ENCODE measurements at places on chromosomes 16 and 17. TPM values are rescaled to one million over a fixed set of nuclear protein-coding genes. Genes with fewer than 3 reads are reported as not detected.

DNA sequence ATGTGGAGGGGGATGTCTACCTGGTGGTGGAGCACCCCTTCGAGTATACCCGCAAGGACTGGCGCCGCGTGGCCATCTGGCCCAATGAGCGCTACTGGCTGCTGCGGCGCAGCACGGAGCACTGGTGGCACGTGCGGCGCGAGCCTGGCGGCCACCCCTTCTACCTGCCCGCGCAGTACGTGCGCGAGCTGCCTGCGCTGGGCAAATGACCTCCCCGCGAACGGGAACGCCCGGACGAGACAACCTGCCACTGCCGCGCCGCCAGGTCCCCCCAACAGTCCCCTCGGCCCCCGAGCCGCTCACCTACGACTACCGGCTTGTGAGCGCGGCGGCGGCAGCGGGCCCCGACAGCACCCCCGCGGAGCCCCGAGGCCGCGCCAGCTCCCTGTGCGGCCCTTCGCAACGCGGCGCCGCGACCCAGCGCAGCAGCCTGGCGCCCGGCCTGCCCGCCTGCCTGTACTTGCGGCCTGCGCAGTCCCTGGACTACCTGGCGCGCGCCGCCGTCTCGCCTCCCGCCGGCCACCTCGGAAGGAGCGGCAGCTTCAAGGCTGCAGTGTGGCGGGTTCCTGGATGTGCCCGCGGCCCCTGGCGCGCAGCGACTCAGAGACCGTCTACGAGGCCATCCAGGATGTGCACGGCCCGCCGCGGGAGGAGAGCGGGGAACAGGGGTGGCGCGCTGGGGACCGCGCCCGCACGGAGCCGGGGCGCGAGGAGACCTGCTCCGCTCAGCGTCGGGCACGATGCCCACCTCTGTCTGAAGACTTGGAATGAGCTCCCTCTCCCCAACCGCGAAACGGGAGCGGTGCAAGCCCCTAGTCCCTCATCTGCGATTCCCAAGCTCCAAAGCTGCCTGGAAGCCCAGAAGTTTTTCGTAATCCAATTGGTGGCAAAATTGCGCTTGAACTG, 48.7 kb upstream of the AMZ2 start:
- DNase-seq, result no peak

DNA sequence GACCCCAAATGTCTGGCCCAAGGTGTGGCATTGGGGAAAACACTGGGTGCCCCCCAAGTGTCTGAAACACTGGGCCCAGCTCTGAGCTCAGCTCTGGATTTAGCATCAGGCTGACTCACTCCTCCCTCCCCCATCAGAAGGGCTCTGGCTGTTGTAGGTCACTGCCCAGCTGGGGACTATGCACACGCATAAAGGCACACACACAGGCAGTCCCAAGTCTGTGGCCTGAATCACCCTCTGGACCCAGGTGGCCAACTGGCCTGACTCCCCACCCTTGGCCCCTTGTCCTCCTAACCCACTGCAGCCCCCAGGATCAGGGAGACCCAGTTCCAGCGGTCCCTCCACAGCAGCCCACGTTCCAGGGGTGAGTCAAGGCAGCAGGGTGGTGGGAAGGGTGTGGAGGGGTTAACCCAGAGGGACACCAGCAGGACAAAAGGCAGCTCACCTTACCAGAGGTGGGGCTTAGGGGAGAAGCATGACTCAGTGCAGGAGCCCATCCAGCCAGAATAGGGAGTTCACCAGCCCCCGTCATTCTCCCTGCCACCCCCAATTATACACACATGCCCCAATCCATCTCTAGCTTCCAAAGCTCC, 47.0 kb downstream of the MYO18A start:
- DNase-seq, result no peak

The TEX14 gene
- 0.33 TPM for total RNA-seq

DNA sequence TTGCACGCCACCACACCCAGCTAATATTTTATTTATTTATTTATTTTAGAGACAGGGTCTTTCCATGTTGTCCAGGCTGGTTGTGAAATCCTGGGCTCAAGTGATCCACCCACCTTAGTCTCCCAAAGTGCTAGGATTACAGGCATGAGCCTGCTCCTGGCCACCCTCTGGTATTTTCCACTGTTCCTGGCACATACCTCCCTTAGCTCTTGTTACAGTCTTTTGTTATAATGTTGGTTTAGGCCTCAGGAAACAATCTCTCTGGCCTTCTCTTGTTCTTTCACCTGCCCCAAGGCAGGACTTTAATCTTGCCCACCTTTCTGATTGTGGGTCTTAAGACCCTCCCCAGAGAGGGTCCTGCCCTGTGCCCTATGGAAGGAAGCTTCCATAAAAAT, 3.6 kb upstream of the CYTH1 start:
- no peak for DNase-seq

The DCXR gene
- total RNA-seq, result 71.2 TPM

- no peak for DNase-seq
Observed at GRCh38 chr16:66416136-66416535, 11.0 kb upstream of the BEAN1 start.

The GRAP gene
- 41.9 TPM for total RNA-seq

- DNase-seq, result no peak
Observed at GRCh38 chr16:31536804-31537361, 9.2 kb downstream of the AHSP start.

DNA sequence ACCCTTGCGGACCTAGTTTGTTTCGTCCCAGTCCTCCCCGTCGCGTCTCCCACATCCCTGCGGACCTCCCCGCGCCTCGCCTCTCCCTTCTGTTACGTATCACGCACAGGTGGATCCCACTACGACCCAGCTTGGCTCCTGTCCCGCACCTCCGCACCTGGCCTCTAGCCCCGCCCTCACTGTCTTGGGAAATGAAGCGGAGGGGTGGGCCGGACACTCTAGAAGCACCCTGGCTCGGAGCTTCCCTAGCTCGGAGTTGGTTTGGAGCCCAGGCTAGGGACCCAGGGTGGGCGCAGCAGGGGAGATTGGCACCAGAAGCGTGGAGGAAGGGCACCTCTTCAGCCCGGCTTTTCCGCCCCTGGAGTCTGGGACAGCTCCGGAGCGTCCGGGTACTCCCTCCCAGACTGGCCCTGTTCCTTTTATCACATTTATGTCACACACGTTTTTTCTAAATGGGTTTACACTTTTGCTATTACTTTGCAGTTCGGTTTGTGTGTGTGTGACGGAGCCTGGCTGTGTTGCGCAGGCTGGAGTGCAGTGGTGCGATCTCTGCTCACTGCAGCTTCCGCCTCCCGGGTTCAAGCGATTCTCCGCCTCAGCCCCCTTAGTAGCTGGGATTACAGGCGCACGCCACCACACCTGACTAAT, 1.4 kb upstream of the CEMP1 start:
- no peak for DNase-seq

- DNase-seq, result no peak
Observed at GRCh38 chr17:34644941-34645550, 65.7 kb downstream of the TMEM132E start.

The NPIPA8 gene
- 0.05 TPM for total RNA-seq

- no peak for DNase-seq
Observed at GRCh38 chr16:76338472-76338871, 61.3 kb downstream of the CNTNAP4 start.

DNA sequence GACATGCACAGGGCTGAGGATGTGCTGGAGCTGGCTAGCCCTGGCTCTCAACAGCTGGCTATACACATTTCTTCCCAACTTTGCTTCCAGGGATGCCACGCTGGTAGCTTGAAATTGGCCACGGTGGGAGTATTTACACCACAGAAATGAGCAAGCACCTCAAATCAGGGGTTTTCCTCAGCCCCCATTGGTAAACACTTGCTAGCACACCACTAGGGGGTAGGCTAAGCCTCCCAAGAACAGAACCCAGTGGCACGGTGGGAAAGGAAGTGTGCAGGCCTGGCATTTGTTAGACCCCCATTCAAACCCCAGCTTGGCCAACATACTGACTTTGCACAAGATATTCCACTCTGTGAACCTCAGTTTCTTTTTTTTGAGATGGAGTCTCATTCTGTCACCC, 12.9 kb downstream of the DRC3 start:
- DNase-seq, result no peak

The SRRM2 gene
- total RNA-seq, result 42.4 TPM

The PIK3R5 gene
- 15.2 TPM for total RNA-seq

GRCh38 chr17:81070541-81071246, 35.7 kb downstream of the BAIAP2 start:
- no peak for DNase-seq

- no peak for DNase-seq
Observed at GRCh38 chr16:67644038-67644437, 906 bp upstream of the CARMIL2 start.

The OR1A1 gene
- total RNA-seq, result not detected

The SPNS2 gene
- 3.4 TPM for total RNA-seq

DNA sequence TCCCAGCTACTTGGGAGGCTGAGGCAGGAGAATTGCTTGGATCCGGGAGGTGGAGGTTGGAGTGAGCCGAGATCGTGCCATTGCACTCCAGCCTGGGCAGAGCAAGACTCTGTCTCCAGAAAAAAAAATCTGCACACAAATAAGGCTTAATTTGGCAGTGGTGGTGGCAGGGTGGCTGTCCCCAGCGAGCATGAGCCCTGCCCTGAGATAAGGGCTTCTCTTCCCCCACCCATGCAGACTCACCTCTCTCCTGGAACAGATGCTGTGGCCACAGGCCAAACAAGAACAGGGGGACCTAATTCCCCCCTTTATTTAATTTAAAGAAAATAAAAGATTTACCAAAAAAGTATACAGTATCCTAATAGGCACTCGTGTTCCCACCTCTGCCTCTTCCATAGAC, 157.2 kb downstream of the RAB11FIP4 start:
- DNase-seq, result no peak

GRCh38 chr17:71666047-71666446, 454.8 kb upstream of the SOX9 start:
- no peak for DNase-seq

DNA sequence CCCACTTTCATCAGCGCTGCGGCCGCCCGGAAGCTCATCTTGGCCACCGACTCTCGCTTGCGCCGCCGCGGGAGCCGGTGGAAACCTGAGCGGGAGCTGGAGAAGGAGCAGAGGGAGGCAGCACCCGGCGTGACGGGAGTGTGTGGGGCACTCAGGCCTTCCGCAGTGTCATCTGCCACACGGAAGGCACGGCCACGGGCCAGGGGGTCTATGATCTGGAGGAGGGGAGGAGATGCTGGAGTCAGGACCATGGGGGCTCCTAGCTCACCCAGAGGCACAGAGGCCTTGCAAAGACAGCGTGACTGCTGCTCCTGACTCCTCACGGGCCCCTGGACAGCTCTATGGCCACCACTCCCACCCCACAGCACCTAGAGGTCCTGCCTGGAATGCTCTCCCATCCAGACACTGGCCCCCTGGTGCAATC, 9.4 kb downstream of the SNRNP25 start:
- DNase-seq, result no peak

The SLC6A2 gene
- total RNA-seq, result 0.14 TPM

GRCh38 chr16:79912592-79913310, 312.2 kb upstream of the MAF start:
- DNase-seq, result no peak

The TEKT1 gene
- 0.05 TPM for total RNA-seq

Data from thymus (tissue), 14 donors.